ENCODE measurements at places on chromosomes 16 and 17.

DNA sequence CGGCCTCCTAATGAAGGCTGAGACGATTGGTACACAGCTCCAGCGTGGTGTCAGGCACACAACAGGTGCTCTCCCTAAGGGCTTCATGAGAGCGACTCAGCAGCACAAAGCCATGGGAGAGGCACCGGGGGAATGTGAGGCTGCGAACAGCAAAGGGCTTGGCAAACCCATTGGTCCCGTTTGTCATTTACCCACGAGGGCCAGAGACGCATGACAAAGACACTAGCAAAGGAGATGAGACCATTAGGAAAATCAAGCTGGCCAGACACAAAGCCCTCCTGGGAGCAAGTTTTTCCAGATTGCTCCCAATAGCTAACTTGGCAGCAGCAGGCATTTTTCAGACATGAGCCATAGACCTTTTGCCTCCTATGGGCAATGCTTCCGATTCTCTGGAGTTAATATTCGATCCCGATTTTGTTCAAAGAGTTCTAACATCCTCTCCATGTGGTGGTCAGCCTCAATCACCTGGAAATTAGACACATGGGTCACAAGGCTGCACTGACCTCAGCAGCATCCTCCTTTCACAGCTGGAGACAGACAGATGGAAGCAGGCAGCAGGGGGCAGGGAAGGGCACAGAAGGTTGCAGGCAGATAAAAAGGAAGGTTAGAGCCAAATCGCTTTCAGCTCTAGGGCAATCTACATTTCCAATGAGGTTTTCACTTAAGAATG lies 38.2 kb downstream of the TK2 start:
- no peak for DNase-seq

GRCh38 chr16:53048139-53048915 lies 4.4 kb downstream of the CHD9NB start:
- DNase-seq = no peak

- no peak for DNase-seq
These were observed 346.6 kb upstream of the SALL1 start for GRCh38 chr16:51497541-51498211.

DNA sequence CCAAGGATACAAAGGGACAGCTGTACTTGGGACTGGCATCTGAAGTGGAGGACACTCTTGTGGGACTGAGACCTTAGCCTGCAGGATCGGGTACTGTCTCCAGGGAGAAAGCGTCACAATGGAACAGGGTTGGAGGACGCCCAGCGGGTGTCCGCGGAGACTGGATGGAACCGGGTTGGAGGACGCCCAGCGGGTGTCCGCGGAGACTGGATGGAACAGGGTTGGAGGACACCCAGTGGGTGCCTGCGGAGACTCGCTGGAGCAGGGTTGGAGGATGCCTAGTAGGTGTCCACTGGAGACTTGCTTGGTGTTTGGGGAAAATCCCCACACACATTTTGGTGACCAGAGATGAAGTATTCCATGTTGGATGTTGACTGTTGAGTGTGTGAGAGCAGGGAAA lies at the start of gene MYADML2:
MYADML2 (minus strand) TSS at position 45 of the 400 bp plus-strand sequence. CDS start 5,492 bp downstream, outside the sequence.
- DNase-seq = no peak
